ENCODE measurements at places on chromosomes 7 and 10.

- H3K27me3 ChIP-seq = no peaks in the 10 kb centered on the region
- H3K4me3 ChIP-seq = no peak overlapping the region
- no peak overlapping the region for H3K27ac ChIP-seq
- no peaks in the 10 kb centered on the region for H3K36me3 ChIP-seq
- no peak for DNase-seq
These were observed 123.8 kb downstream of the IPMK start for GRCh38 chr10:58143944-58144343.

GRCh38 chr7:135117096-135117495 lies 30.8 kb upstream of the TMEM140 start:
- no peak overlapping the region for H3K27ac ChIP-seq
- H3K4me1 ChIP-seq = no peaks in the 10 kb centered on the region
- H3K27me3 ChIP-seq = no peaks in the 10 kb centered on the region
- no peak overlapping the region for H3K4me3 ChIP-seq
- no peaks in the 10 kb centered on the region for H3K36me3 ChIP-seq

- no peaks in the 10 kb centered on the region for H3K36me3 ChIP-seq
- H3K4me3 ChIP-seq = peak overlapping the region; percentile 60
- no peak for DNase-seq
- peak overlapping the region; percentile 98 for H3K27ac ChIP-seq
- H3K27me3 ChIP-seq = no peaks in the 10 kb centered on the region
- peaks cover 15% of the 10 kb centered on the region for H3K4me1 ChIP-seq
These were observed 285 bp downstream of the CSTF2T start for GRCh38 chr10:51699145-51699474.

- no peaks in the 10 kb centered on the region for H3K27me3 ChIP-seq
- no peaks in the 10 kb centered on the region for H3K4me1 ChIP-seq
- H3K4me3 ChIP-seq = no peak overlapping the region
- no peak for DNase-seq
These were observed 46.8 kb downstream of the IPMK start for GRCh38 chr10:58220769-58221451.

- no peak overlapping the region for H3K27ac ChIP-seq
- no peaks in the 10 kb centered on the region for H3K36me3 ChIP-seq
- H3K27me3 ChIP-seq = no peaks in the 10 kb centered on the region
- H3K4me1 ChIP-seq = no peaks in the 10 kb centered on the region
- no peak overlapping the region for H3K4me3 ChIP-seq
These were observed 691.9 kb downstream of the INHBA start for GRCh38 chr7:41010967-41011366.

DNA sequence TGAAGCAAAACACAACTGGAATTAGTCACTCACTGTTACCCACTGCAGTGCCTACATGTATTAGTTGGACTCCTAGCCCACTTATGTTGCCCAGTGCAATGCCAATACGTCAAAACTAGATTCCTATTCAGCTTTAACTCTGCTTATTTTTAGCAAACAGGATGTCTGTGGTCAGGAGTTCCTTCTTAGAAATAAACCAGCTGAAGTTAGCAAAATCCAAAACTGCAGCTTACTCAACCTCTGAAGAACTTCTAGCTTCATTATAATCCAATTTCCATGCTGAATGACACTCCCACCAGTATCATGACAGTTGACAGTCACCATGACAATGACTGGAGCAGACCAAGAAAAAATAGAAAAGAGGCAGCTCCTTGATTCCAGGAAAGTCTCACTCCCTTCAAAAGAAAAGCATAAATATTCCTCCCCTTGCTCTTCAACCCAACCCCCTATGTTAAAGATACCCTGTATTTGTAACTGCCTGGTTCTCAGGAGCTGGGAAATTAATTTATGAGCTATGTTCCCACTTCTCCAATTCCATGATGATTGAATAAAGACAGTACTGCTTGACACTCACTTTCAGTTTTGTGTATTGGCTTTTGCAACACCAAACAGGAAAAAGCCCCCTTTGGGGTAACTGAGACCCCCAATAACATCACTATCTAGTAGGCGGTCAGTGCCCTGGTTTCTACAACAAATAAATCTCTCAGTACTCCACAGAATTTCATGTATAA lies 327.4 kb downstream of the SORCS1 start:
- no peak for DNase-seq
- no peaks in the 10 kb centered on the region for H3K27me3 ChIP-seq
- no peak overlapping the region for H3K4me3 ChIP-seq
- H3K27ac ChIP-seq = peak overlapping the region; percentile 36
- no peaks in the 10 kb centered on the region for H3K36me3 ChIP-seq

- H3K27ac ChIP-seq = no peak overlapping the region
- H3K4me3 ChIP-seq = no peak overlapping the region
- DNase-seq = no peak
- H3K36me3 ChIP-seq = no peaks in the 10 kb centered on the region
- H3K27me3 ChIP-seq = no peaks in the 10 kb centered on the region
These were observed 992.5 kb downstream of the TYW1 start for GRCh38 chr7:67989142-67989541.

DNA sequence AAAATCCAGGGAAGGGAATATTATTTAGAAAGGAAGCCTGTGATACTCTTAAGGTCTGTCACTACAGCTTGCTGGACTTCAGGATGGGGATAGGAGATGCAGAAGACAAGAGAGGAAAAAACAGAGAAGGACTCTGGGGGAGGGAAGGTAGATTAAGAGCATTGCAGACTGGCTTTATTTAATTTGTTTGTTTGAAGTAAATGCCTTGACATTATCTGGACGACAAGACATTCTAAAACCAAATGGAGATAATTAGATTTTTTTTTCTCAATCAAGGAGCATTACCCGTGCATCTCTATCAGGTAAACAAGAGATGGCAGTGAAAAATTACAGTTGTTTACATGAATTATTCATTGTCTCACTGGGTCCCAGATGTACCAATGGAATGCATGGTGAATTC lies 24.3 kb downstream of the ACTA2 start:
- no peaks in the 10 kb centered on the region for H3K36me3 ChIP-seq
- no peaks in the 10 kb centered on the region for H3K4me1 ChIP-seq
- DNase-seq = no peak
- H3K27me3 ChIP-seq = no peaks in the 10 kb centered on the region
- no peak overlapping the region for H3K4me3 ChIP-seq
- H3K27ac ChIP-seq = no peak overlapping the region

- no peak for DNase-seq
- no peak overlapping the region for H3K4me3 ChIP-seq
- no peak overlapping the region for H3K27ac ChIP-seq
- peaks cover 49% of the 10 kb centered on the region for H3K4me1 ChIP-seq
These were observed 61.9 kb downstream of the COL13A1 start for GRCh38 chr10:69863580-69863979.

- no peak for DNase-seq
- no peaks in the 10 kb centered on the region for H3K36me3 ChIP-seq
- no peaks in the 10 kb centered on the region for H3K27me3 ChIP-seq
- H3K4me1 ChIP-seq = no peaks in the 10 kb centered on the region
These were observed 46.8 kb upstream of the MNX1 start for GRCh38 chr7:157056957-157057902.

GRCh38 chr7:30707391-30708357 lies 25.4 kb upstream of the CRHR2 start:
- H3K4me1 ChIP-seq = peaks cover 22% of the 10 kb centered on the region
- H3K36me3 ChIP-seq = no peaks in the 10 kb centered on the region
- no peak for DNase-seq
- H3K27me3 ChIP-seq = no peaks in the 10 kb centered on the region
- peak overlapping the region; percentile 62 for H3K27ac ChIP-seq
- H3K4me3 ChIP-seq = no peak overlapping the region

- no peaks in the 10 kb centered on the region for H3K27me3 ChIP-seq
- no peak overlapping the region for H3K27ac ChIP-seq
- DNase-seq = no peak
These were observed 155.8 kb upstream of the TAC1 start for GRCh38 chr7:97576043-97576442.

- H3K4me3 ChIP-seq = no peak overlapping the region
- no peaks in the 10 kb centered on the region for H3K4me1 ChIP-seq
- H3K27ac ChIP-seq = no peak overlapping the region
- DNase-seq = no peak
These were observed 7.5 kb downstream of the MYO1G start for GRCh38 chr7:44971188-44971901.

DNA sequence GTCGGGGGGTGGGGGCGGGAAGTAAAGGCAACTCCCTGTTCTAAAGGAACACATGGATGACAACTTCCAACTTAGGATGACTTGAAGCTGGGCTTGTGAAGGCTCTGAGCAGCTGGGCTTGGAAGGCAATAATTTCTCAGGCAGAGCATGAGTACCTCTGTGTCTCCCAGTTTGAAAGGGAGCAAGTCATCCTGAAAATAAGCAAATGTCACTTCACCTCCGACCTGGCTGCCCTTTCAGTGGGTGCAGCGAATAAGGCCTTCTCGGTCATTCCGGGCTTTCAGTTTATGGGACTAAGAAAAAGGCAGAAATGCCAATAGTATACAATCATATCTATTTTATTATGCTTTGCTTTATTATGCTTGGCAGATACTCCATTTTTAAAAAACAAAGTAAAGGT lies 15.3 kb upstream of the ADAMTS14 start:
- no peaks in the 10 kb centered on the region for H3K36me3 ChIP-seq
- peaks cover 6% of the 10 kb centered on the region for H3K4me1 ChIP-seq
- no peak overlapping the region for H3K27ac ChIP-seq
- DNase-seq = no peak
- no peak overlapping the region for H3K4me3 ChIP-seq
- H3K27me3 ChIP-seq = no peaks in the 10 kb centered on the region

- no peak overlapping the region for H3K4me3 ChIP-seq
These were observed 59.1 kb downstream of the ARMC3 start for GRCh38 chr10:22986771-22987542.

GRCh38 chr10:57338823-57339558 lies 928.7 kb downstream of the IPMK start:
- no peaks in the 10 kb centered on the region for H3K27me3 ChIP-seq
- H3K36me3 ChIP-seq = no peaks in the 10 kb centered on the region
- H3K4me3 ChIP-seq = no peak overlapping the region
- peak; percentile 48 for DNase-seq
- no peaks in the 10 kb centered on the region for H3K4me1 ChIP-seq
- no peak overlapping the region for H3K27ac ChIP-seq

DNA sequence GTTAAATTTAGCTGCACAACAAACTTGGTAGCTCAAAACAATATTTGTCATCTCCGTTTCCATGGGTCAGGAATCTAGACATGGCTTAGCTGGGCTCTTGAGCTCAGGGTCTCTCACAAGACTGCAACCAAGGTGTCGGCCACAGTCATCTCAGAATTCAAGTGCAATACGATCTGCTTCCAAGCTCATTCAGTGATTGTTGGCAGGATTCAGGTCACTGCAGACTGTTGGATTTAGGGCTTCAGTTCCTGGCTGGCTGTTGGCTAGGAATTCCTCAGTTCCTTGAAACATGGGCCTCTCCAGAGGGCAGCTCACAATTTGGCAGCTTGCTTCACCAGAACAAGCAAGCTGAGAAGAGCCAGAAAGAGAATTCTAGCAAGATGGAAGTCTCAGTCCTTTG lies 17.5 kb upstream of the CHST3 start:
- no peaks in the 10 kb centered on the region for H3K4me1 ChIP-seq
- no peak overlapping the region for H3K4me3 ChIP-seq
- DNase-seq = no peak
- no peaks in the 10 kb centered on the region for H3K27me3 ChIP-seq
- H3K36me3 ChIP-seq = no peaks in the 10 kb centered on the region

DNA sequence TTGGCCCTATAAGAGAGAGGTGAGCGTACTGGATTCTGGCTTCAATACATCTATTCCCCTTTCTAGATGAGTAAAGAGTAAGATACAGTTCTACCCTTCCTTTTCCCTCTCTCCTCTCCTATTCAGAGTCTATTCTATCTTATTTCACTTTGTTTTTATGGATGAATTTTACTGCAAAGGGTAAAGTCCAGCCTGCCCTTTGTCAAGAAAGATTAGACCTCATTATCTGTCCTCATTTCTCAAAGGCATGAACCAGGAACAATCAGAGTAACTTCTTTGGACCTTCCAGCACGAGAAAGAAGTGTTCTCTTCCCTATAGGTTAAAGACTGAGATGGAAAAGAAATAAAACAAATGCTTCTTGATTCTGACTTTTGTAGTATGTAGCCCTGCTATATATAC lies 239.0 kb downstream of the PRKG1 start:
- H3K4me3 ChIP-seq = no peak overlapping the region
- DNase-seq = no peak
- no peak overlapping the region for H3K27ac ChIP-seq

GRCh38 chr10:19497026-19497425 lies 319.2 kb upstream of the PLXDC2 start:
- no peaks in the 10 kb centered on the region for H3K4me1 ChIP-seq
- H3K27ac ChIP-seq = no peak overlapping the region
- no peak overlapping the region for H3K4me3 ChIP-seq
- DNase-seq = no peak
- H3K36me3 ChIP-seq = no peaks in the 10 kb centered on the region
- H3K27me3 ChIP-seq = no peaks in the 10 kb centered on the region

DNA sequence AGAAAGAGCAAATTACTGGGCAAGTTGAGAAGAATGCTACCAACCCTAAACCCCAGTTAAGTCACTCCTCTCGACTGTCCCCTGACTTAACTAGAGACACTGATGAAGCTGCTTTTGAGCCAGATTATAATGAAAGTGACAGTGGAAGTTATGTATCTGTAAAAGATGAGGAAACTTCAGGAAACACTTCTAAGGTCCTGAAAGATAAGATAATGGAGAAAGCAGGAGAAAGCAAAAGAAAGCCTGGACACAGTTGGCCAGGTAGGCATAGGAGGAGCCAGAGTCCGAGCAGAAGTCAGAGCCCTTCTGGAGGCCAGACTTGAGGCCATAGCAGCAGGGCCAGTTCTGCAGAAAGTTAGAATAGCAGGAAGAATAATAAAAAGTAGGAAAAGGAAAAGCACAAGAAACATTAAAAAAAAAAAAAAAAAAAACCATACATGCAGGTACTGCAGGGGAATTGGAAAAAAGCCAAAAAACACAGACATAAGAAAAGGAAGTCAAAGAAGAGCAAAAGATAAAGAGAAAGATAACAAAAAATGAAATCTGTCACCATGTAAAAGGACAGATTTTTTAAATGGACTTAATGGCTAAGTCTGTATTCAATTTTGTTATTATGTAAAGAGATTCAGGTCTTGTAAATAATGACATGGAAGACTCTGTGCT lies 101.0 kb upstream of the KCNMA1 start:
- no peaks in the 10 kb centered on the region for H3K27me3 ChIP-seq
- H3K4me1 ChIP-seq = peaks cover 9% of the 10 kb centered on the region
- no peak overlapping the region for H3K4me3 ChIP-seq

GRCh38 chr7:35648367-35648766 lies 46.6 kb downstream of the HERPUD2 start:
- H3K4me3 ChIP-seq = no peak overlapping the region
- no peak for DNase-seq
- no peaks in the 10 kb centered on the region for H3K27me3 ChIP-seq
- H3K4me1 ChIP-seq = peaks cover 38% of the 10 kb centered on the region
- H3K27ac ChIP-seq = peak overlapping the region; percentile 92

GRCh38 chr10:48450233-48450740 lies 143.8 kb downstream of the MAPK8 start:
- peaks cover 14% of the 10 kb centered on the region for H3K4me1 ChIP-seq
- H3K36me3 ChIP-seq = no peaks in the 10 kb centered on the region
- no peaks in the 10 kb centered on the region for H3K27me3 ChIP-seq
- H3K27ac ChIP-seq = no peak overlapping the region
